ENCODE measurements at places on chromosomes 7 and 10.

- H3K36me3 ChIP-seq: no peaks in the 10 kb centered on the region
- H3K27ac ChIP-seq: no peak overlapping the region
- no peak for DNase-seq
- peaks cover 14% of the 10 kb centered on the region for H3K4me1 ChIP-seq
- H3K27me3 ChIP-seq: no peaks in the 10 kb centered on the region
Observed at GRCh38 chr7:101626069-101626671, 2.9 kb downstream of the MYL10 start.

- H3K4me3 ChIP-seq: no peak overlapping the region
- no peaks in the 10 kb centered on the region for H3K4me1 ChIP-seq
- no peaks in the 10 kb centered on the region for H3K36me3 ChIP-seq
- H3K27ac ChIP-seq: no peak overlapping the region
Observed at GRCh38 chr10:56319386-56319785, 41.7 kb downstream of the ZWINT start.

GRCh38 chr7:79608005-79608404 lies 154.5 kb upstream of the MAGI2 start:
- no peaks in the 10 kb centered on the region for H3K4me1 ChIP-seq
- no peak overlapping the region for H3K4me3 ChIP-seq
- no peaks in the 10 kb centered on the region for H3K27me3 ChIP-seq
- no peak overlapping the region for H3K27ac ChIP-seq
- H3K36me3 ChIP-seq: no peaks in the 10 kb centered on the region

- peaks cover 8% of the 10 kb centered on the region for H3K4me1 ChIP-seq
- DNase-seq: no peak
- no peak overlapping the region for H3K4me3 ChIP-seq
Observed at GRCh38 chr10:88330174-88330573, 252.9 kb downstream of the RNLS start.

DNA sequence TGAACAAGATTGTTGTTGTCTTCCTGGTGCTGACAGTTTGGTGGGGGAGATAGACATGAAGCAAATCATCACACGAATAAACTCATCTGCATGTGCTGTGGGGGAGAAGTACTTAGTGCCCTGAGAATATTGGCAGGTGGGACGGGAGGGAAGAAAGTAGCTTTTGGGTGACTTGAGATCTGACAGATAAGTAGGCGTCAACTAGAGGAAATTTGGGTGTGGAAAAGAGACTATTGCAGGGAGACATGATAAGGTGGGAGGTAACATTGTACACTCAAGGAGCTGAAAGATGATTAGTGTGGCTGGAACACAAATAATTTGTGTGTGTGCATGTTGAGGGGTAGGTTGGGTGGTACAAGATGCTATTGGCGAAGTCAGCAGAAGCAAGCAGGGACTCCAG lies 30.1 kb downstream of the CNNM2 start:
- H3K4me1 ChIP-seq: peaks cover 14% of the 10 kb centered on the region
- no peak overlapping the region for H3K27ac ChIP-seq
- no peak for DNase-seq

Measured in GM23338 (cell line).